ENCODE measurements at places on chromosomes 3 and 15.

DNA sequence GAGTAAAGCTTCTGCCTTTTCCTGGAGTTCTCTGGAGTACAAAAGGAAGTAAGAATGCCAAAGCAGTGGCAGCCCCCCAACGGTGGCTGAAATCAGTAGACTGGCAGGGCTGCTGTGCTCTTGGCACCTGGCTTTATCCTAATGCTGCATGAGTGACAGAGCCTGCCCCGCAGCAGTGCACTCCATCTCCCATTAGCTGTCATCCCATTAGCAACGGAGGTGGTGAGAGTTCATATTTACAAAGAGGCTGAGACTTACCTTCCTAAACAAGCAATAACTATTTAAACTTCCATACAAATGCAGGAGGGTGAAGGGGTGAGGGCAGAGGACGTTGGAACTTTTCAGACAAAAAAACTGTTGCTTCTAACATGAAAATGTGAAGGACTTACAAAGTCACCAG is 51.9 kb downstream of the SERPINI1 start:
- DNase-seq = no peak

- DNase-seq = no peak
Measured at GRCh38 chr3:64625381-64625780, 62.4 kb downstream of the ADAMTS9 start.

DNA sequence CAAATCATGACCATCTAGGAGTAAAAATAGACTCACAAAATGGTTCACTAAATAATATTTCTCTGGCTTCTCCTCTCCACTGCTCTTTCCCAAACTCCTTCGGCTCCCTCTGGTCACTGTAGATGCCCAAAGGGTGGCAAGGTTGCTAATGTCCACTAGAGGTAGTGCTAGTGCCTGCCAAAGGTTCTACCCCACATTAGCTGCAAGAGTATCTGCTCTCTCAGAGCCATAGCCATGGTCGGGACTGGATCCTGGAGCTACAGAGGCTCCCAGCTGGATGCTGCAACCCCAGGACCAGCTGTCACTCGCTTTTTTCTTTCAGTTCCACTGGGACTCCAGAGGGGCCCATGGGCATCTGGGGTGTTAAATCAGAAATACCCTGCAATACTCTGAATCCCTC is 8.5 kb downstream of the HTR3D start:
- DNase-seq = no peak

DNA sequence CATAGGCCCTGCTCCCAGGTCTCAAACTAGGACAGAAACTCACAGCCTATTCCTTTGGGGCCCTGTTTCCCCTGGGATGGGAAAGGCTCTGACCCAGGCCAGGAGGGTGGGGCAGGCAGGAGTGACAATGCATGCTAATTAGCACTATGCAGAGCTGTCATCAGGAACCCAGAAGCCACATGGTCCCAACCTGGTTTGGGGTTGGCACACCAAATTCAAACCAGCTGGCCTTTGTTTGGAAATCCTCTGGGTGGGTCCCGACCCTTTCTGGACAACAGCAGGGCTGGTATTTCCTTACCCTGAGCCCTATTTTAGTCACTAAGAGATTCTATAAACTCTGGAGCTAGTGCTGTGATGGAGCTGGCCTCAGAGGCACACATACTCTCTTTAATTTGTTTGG is 166.2 kb downstream of the LRTM1 start:
- DNase-seq = no peak

- no peak for DNase-seq
Measured at GRCh38 chr15:76065245-76065644, 5.5 kb downstream of the TMEM266 start.

DNA sequence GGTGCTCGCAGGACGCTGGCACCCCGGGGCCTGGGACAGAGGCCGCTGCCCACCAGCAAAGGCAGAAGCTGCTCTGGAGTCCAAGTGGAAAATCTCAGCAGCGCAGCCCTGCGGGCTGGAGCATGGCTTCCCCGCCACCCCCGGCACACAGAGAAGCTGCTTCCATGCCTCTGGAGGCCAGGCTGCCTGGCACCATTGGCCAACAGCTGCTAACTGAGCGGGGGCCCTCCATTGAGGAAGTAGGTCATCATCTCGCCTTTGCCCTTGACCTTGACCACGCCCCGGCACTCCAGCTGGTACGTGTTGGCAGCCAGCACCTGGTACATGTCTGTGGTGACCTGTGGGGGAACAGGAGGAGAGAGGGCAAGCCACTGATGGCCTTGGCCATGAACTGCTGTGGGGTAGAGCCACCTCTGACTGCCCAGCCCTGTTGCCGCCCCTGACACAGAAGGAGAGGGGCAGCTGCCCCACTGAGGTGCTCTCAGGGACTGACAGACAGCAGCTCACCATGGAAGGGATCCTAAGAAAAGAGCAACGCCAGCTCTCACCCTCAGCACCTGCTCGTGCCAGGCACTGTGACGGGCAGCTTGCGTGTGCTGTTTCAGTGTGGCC is 82.8 kb downstream of the SEC22A start:
- DNase-seq = no peak

DNA sequence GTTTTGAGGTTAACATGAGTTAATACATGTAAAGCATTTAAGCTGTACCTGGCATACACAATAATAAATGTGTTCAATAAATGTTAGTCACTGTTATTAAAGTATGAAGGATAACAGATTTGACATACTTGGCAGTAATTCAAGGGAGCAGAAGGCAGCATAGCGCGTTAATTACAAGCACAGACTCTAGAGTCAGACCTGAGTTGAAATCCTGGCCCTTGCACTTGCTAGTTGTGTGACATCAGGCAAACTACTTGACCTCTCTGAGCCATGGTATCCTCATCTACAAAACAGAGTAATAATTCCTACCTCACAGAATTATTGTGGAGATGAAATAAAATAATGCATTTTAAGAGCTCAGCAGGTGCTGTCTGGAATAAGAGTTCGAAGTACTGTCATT is 5.4 kb downstream of the IFT122 start:
- no peak for DNase-seq

DNA sequence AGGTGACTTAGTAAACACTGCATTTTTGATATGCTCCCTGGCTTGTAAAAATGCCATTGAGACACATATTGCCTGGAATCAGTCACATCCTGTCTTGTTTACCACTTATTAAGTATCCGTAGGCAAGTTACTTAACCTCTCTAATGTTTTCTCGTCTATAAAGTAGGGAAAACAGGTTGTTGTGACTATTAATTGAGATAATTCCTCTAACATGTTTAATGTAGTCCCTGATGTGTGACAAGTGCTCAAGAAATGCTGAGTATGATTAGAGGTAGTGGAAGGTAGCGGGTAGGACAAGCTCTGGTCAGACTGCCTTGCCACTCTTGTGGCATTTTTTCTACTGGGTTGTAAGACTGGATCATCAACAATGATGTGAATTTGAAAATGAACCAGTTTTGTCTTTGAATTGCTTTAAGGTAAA is 54.1 kb downstream of the NFKBIZ start:
- DNase-seq = no peak

DNA sequence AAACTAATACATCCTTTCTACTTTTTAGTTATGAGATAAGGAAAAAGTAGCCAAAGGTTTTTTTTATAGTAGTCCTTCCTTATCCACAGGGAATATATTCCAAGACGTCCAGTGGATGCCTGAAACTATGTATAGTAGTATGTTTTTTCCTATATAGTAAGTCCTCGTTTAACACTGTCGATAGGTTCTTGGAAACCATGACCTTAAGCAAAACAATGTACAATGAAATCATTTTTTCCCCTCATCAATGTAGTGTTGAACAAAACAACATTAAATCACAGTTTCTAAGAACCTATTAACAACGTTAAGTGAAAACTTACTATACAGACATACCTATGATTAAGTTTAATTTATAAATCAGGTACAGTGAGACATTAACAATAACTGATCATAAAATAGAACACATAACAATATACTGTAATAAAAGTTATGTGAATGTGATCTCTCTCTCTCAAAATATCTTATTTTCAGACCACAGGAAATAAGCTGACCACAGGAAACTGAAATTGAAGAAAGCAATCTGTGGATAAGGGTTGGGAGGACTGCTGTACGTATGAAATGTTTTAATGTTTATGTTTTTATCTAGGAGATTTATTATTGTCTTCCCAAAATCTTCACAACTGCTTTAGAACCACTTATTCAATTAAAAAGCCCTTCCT is 20.6 kb downstream of the COPS2 start:
- no peak for DNase-seq

DNA sequence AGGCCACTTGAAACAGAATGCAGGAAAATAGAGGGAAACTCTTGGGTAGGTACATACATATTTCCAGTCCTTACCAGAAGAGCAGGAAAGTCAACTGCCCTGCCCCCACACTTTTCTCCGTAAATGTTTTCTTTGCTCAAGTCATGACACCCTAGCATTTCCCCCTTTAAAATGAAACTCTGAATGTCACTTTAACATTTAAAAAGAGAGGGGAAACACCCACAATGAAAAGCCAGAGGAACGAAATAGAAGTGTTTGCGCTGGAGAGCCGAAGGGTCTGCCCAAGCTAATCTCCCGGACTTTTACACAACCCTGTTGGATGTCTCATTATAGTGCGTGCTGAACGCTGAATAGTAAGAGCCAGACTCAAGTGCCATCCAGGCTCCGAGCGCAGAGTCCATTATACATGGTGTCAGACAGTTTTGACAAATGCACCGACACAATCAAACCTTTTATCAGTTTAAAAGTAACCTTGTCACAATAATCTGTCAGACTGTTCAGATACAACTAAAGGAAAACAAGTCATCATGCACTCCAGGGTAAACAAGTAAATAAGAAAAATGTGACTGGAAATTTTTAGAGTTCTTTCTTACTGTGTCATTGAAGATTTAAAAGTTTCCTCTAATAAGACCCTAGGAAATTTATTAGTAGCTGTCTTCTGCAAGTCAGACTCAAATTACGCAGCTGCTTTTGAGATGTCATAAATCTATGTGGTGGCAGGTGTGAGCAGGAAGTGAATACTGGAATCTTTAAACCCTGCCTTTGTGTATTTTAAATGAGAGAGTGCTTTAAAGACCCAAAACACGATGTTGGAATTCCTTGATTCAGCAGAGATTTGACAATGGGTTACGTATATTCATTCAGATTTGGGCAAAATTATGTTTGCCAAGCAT is 159.8 kb downstream of the RBMS3 start:
- no peak for DNase-seq

GRCh38 chr3:101351829-101352228 is 31.5 kb upstream of the IMPG2 start:
- DNase-seq = no peak

DNA sequence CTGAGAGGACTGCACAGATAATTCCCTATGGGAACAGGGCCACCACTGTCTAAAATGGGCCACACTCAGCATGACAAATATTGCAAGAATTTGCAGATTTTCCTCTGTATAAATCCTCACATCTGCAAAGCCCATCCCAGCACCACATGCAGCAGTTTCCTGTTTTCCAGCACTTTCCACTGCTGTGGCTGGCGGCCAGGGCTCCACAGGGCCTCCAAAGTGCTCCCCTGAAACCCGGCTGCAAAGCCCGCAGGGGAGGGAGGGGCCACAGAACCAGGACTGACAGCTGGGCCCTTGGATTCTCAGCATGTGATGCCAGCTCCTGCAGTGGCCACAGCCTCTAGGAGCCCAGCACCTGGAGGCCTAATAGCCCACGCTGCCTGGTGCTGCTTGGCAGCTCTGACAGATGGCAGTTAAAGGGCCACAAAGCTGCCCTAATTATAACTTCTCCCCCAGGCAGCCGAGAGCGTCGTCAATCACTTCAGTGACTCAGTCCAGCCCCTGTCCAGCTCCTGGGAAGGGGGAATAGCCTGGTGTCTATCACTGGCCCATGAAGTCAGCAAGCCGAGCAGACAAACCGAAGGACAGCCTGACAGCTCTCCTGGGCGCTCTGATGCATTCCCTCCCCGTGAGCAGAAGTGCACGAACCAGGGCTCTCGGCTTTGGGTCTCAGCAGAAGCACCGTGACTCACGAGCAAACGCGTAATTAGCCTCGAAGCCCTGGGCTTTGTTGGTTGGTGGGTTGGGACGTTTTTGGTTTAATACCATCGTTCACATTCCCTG is 4.7 kb downstream of the LRRC15 start:
- DNase-seq = no peak

DNA sequence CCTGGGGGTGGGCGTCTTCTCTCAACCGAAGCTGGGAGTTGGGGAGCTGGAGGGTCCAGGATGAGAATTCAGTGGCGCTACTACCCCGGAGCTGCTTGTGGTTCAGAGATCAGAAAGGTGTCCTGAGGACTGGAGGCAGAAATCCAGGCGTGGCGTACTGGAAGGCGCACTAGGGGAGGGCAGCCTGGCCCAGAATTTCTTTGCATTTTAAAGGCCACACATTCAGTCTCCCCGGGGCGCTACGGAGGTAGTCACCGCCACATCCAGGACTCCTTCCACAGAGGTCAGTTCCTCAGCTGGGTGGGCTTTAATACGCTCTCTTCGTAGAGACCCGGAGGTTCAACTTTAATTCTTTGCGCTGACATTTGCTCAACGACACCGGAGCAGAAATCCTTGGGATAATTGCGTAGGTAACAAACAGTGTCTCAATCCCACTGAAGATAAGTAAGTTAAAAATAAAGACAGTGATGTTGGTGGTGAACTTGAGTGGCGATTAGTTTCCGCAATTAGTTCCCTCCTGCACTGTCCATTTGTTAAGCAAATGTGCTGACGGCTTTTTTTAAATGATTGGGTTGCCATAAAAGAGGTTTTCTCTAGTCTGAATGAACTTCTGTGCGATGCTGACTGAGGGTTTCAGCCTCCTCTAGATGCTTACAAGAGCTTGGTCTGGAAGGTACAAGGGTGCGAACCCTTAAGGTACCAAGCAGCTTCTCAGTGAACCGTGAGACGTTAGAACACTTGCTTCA is 535 bp downstream of the MCTP2 start:
- no peak for DNase-seq

DNA sequence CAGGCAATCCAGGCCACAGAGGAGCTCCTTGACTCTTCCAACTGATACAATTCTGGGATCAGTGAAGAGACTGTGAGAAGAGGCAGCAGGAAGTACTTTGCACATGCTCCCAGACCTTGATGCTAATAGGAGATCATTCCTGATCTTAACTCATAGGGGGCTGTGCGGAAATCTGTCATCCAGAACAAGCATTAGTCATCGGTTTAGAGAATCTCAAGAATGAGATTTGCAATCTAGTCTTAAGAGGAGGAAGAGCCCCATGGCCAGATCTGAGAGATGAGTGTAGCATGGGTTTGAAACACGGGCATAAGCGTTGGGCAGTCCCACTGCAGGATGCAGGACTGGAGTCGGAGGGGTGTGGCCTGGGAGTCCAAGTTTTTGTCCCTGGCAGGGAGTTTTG is 1081.1 kb downstream of the NAALADL2 start:
- DNase-seq = no peak

DNA sequence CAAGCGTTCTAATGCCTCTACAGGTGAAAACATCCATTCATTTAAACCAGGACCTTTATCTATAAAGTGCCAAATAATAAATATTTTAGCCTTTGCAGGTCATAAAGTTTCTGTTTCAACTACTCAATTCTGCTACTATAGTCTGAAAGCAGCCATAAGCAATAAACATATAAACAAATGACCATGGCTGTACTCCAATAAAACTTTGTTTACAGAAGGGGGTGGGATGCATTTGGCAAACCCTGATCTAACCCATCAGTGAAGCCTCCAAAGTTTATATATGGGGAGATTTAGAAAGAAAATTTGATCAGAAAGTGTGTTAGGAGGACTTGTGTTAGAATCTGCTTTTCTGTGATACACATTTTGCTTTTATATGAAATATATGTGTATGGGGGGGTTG is 161.3 kb downstream of the ZBTB20 start:
- no peak for DNase-seq

- no peak for DNase-seq
Measured at GRCh38 chr15:100002787-100003536, 269.7 kb upstream of the LYSMD4 start.

- DNase-seq = no peak
Measured at GRCh38 chr3:139941580-139941979, 6.6 kb downstream of the CLSTN2 start.

All from stimulated activated naive CD4-positive, alpha-beta T cell (primary cell).